Activated CD4-positive, alpha-beta memory T cell treated with anti-CD3 and anti-CD28 coated beads for 36 hours (primary cell): ENCODE measurements at places on chromosomes 11 and 22. TPM values are rescaled to one million over a fixed set of nuclear protein-coding genes. Genes with fewer than 3 reads are reported as not detected.
A peak's percentile ranks its signal among the peaks of the same experiment; 100 is the strongest.

The MMP1 gene
- total RNA-seq: not detected

The CECR2 gene
- total RNA-seq: not detected

The TNNI2 gene
- not detected for total RNA-seq

- no peak for DNase-seq
- H3K4me1 ChIP-seq: peaks cover 5% of the 10 kb centered on the region
- H3K36me3 ChIP-seq: no peaks in the 10 kb centered on the region
- H3K4me3 ChIP-seq: no peak overlapping the region
- H3K27me3 ChIP-seq: no peaks in the 10 kb centered on the region
Measured at GRCh38 chr22:29469755-29470154, 10.3 kb upstream of the NEFH start.

DNA sequence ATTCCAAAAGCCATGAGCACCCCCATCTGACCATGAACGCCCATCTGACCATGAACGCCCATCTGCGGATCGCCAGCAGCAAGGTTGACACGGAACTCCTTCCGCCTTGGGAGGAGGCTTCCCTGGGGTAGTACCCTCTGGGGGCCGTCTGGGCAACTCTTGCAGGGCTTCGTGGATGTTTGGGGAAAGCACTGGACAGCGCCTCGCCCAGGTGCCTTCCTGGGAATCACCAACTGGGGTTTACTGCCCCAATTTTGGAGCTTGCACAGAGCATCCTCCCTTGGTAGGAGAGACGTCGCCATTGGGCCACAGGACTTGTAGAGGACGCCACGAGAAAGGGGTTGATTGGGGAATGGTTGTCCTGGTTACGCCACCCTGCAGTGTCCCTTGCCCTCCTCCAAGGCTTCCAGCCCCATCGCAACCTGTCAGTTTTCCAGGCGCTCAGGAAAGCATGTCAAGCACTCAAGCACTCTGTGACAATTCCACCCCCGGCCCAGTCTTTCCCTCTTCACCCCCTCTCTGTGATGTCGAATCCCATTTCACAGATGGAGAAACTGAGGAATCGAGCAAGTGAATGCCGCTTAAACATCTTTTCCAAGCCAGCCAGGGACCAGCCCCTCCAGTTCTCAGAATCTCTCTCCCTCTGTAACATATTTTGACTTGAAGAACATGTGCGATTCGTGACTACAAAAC, 914 bp upstream of the PRDM11 start:
- H3K36me3 ChIP-seq: peaks cover 1% of the 10 kb centered on the region
- H3K4me3 ChIP-seq: peak overlapping the region; percentile 73
- H3K27me3 ChIP-seq: peaks cover 8% of the 10 kb centered on the region
- peaks cover 24% of the 10 kb centered on the region for H3K4me1 ChIP-seq
- H3K27ac ChIP-seq: peak overlapping the region; percentile 74
